Ovary (tissue), 10 donors: ENCODE measurements at places on chromosomes 6 and 20. TPM values are rescaled to one million over a fixed set of nuclear protein-coding genes. Genes with fewer than 3 reads are reported as not detected.

GRCh38 chr20:12875510-12875909, 133.3 kb upstream of the SPTLC3 start:
- DNase-seq: no peak

- no peak for DNase-seq
These were observed 62.8 kb upstream of the KCNQ5 start for GRCh38 chr6:72559067-72559466.

GRCh38 chr6:142857796-142858555, 87.0 kb downstream of the HIVEP2 start:
- no peak for DNase-seq

DNA sequence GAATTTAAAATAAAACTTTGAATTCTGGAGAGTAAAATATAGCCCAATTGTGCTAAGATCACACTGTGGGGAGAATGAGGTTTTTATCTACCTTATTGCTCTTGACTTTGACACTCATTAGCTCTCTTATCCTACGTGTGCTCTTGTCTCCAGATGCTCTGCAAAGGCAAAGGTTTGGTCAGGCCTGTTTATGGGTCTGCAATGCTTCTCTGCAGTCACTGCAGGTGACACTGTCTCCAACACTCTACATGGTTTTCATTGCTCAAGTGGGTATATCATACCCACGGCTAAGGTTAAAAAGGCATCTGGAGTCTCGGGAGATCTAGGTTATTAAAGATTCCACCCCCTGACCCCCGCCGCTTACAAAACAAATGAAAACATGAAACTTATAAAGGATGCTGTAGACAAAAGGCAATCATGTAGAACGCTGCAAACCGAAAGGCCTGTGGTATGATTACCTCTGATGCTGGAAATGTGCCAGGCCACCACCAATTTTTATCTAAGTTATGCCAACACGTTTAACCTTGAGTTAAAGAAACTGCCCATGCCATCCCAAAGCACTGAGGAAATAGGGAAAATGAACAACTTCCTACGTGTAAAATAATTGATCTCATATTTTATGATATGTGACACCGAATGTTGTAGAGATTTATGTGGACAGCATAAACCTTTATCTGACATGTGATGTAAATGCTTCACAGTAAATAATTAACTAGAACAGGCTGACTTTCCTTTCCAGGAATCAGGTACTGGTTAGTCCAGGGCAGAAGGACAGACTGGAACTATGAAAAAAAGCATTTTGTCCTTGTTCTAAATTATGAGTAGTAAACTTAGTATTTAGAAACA, 238.2 kb upstream of the NOX3 start:
- DNase-seq: no peak

- no peak for DNase-seq
These were observed 150.4 kb downstream of the ZDHHC14 start for GRCh38 chr6:157531169-157531985.

- DNase-seq: no peak
These were observed 211.9 kb downstream of the ZNF217 start for GRCh38 chr20:53381568-53382262.

- DNase-seq: no peak
These were observed 121.4 kb upstream of the CLDN20 start for GRCh38 chr6:155142168-155143028.

GRCh38 chr6:157699777-157700636, 123.0 kb upstream of the SNX9 start:
- no peak for DNase-seq

GRCh38 chr6:11917951-11918738, 94.0 kb upstream of the HIVEP1 start:
- DNase-seq: no peak

DNA sequence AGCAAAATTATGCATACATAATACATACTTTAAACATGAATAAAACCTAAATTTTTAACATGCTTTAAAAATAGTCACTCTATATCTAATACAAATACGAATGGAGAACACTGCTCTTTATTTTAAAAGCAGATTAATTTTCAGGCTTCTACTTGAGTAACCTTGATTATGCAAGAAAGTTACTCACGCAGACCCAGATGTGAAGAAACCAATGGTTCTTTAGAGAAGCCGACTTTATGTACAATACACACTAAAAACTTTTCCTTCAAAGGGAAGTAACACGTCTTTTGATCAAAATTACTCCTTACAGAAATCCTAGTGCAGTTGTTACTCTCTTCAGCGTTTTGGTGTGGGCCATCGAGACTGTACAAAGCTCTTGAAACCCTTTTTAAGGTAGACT, 136.9 kb upstream of the SLC22A16 start:
- no peak for DNase-seq

GRCh38 chr6:106122306-106122918, 36.3 kb downstream of the PRDM1 start:
- no peak for DNase-seq

DNA sequence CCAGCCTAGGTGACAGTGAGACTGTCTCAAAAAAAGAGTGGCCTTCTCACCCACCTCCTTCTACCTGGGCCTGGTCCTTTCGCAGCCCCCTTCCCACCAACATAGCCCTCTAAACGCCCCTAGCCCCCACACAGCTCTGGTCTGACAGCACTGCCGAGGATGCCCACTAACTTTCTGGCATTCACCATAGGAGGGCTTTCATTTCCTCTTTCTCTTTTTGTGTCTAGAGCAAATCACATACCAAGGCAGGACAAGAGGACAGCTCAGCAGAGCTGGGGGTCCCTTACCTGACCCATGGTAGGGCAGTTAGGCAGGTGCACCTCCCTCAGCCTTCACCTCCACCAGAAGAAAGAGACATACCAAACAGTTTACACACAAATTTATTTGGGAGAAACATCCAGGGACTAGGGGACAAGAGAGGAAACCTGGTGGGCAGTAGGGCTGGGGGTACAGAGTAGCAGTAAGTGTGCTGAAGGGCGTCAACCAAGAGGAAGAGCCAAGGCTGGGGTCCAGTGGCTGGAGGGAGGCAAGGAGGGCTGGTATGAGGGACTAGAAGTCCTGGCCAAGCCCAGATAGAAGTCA, 4.5 kb downstream of the LY6G5C start:
- no peak for DNase-seq

GRCh38 chr6:125195526-125195925, 42.0 kb downstream of the TPD52L1 start:
- no peak for DNase-seq

DNA sequence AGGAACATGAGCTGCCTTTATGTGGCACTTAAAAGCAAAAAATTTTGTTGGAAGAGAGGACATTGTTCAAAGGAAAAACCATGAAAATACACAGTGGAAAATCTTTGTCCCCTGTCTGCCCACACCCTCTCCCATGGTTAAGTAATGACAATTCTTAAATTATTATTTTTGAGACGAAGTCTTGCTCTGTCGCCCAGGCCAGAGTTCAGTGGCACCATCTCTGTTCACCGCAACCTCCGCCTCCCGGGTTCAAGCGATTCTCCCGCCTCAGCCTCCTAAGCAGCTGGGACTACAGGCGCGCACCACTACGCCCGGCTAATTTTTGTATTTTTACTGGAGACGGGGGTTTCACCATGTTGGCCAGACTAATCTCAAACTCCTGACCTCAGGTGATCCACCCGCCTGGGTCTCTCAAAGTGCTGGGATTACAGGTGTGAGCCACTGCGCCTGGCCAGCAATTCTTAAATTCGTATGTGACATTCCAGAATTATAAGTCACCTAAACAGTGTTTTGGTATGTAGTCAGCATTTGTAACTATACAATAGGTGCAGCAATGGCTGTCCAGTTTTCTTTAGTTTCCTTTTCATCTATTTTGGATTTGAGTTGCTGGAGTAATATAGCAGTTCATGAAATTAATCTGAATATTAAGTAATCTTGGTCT, 636 bp upstream of the SSR1 start:
- DNase-seq: no peak

DNA sequence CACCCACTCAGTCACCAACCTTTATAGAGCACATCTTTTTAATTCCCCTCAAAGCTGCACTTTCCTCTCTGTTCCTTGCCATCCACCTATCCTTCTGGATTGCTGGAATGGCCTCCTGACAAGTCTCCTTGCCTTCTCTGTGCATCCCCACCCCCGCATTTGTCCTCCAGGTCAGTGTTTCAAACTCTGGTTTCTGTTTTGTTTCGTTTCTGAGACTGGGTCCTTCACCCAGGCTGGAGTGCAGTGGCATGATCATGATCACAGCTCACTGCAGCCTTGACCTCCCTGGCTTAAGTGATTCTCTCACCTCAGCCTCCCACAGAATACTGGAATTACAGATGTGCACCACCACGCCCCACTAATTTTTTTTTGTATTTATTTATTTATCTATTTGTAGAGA, 96.2 kb downstream of the PLCB1 start:
- no peak for DNase-seq

DNA sequence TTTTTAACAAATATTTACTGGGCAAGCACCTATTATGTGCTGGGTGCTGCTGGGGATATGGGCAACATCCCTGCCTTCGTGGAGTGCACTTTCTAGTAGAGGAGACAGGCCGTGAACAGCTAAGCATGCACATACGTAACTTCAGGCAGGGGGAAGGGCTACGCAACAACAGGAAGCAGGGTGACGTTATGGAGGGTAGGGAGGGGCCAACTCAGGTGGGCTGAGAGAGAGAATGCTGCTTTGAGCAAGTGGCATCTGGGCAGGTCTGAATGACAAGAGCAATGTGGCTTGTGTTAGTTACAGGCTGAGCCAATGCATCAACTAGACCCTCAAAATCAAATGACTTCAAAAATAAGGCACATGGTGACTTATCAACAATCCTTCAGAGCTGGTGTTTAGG, 112.1 kb downstream of the CDC5L start:
- no peak for DNase-seq

DNA sequence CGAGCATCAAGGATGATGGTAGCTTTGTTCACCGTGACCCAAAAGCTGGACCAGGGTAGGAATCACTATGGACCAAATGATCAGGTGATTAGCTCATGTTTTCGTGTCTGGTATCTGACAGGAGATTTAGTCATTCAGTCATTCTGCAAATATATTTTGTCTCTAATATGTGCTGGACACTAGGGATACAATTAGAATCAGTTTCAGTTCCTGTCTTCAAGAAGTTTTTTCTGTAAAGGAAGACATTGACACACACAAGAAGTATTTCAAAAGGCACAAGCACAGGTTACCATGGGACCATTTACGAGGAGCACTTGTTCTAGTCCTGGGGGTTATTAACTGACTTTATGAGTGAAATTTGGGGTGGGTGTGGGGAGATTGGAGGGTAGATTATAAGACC, 244.9 kb downstream of the HIVEP2 start:
- no peak for DNase-seq

- DNase-seq: no peak
These were observed 14.0 kb downstream of the PAQR8 start for GRCh38 chr6:52375780-52376556.

- no peak for DNase-seq
These were observed 40.0 kb upstream of the LYRM2 start for GRCh38 chr6:89678531-89678930.

DNA sequence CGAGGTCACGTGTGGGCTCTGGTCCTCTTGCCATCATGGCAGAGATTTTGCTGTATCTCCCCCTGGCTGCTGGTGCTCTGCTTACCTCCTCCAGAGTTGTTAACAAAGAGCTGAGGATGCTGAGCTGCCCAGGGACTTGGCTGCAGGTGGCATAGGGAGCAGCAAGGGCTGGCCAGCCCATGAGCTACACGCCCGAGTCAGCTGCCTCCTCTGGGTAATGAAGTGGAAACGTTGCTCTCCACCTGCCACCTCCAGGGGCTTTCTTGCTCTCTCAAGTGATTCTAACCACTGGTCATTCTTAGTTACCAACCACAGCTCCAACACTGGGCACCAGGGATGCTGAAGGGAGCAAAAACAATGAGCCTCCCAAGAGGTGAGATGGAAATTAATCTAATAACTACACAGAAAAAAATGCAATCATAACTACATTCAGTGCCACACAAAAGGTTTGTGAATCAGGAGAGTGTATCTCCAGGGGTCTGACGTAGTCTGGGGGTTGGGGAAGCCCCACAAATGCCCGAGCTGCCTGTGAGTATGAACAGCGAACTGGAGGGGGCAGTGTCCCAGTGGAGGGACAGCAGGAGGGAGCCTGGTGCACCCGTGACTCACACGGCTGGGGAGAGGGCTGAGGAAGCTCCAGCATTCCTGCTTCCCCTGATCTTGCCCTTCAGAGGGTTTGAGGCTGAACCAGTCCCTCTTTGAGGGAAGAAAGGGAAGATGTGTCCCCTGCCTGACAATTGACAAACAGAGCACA, 78.7 kb downstream of the CDH26 start:
- DNase-seq: no peak

DNA sequence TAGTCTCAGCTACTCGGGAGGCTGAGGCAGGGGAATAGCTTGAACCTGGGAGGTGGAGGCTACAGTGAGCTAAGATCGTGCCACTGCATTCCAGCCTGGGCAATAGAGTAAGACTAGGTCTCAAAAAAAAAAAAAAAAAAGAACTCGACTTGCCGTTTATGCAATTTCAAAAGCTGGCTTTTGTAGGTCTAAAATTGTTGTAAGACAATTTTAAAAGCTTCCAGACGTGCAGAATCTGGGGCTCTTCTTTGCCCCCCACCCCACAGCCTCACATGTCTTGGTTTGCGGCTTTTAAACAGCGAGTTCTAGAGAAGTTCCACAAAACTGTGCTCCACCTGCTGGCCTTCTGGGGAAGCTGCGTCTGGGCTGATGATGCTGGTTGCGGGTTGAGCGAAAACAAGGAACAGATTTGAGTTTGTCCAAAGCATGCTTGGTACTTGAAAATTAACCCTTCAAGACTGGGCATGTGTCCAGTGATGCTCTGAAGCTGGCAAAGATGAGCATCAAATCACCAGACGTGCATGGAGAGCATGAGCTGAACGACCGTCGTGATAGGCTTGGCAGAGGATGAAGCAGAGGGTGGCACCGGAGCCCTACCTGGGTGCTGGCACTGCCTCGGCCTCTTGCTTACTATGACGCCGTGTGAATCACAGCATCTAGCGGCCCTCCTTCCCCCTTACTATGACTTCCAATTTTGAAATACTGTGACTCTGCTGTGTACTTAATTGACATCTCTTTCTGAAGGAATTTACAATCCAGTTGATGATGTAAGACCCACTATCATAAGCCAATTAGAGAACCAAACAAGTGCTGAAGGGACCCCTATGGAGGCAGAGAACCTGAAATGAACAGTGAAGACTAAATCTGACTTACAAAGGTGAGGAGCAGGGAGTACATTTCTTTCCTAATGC, 171.4 kb downstream of the GMPR start:
- DNase-seq: peak; percentile 50

CD40 gene
- 14.4 TPM for total RNA-seq

HCK gene
- total RNA-seq: 3.9 TPM

UBE2V1 gene
- 79.7 TPM for total RNA-seq

DZANK1 gene
- 3.1 TPM for total RNA-seq

AP5S1 gene
- 6.8 TPM for total RNA-seq

PHACTR1 gene
- 6.4 TPM for total RNA-seq

NOX3 gene
- not detected for total RNA-seq

IYD gene
- total RNA-seq: not detected

EPHA7 gene
- 2.0 TPM for total RNA-seq
